ENCODE measurements at places on chromosomes 7 and 10.
A peak's percentile ranks its signal among the peaks of the same experiment; 100 is the strongest.

GRCh38 chr7:100895956-100896731 is 456 bp upstream of the ACHE start:
- H3K4me3 ChIP-seq: peak overlapping the region; percentile 12
- no peaks in the 10 kb centered on the region for H3K4me1 ChIP-seq
- DNase-seq: no peak
- H3K27ac ChIP-seq: no peak overlapping the region

DNA sequence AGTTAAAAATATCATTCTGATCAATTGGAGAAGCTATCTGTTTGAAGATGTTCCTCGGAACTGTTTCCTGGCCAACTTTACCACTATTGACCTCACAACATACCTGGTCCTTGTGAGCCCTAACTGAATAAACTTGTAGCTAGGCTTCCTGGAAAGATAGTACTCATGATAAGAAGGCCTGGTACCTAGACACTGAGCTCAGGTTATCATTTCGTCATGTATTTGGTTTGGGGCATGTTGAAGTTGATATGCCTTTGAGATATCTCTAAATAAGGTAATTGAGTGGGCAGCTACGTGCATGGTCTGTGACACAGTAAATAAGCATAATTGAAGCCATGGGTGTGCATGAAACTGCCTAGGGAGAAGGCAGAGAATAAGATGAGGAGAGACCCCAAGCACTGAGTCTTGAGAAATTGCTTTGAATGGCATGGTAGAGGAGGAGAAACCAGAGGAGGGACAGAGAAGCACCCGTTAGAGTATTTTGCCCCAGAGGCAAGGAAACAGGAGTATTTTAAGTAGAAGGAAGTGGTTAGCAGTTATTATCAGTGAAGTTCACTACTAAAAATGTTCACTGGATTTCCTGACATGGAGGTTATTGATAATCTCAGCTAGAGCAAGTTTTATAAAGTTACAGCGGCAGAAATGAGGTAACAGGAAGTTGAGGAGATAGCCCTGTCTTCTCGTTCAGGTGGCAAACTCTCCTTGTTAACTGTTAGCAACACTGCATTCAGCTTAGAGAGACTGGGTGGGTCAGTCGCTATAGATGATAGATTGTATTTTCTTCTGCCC is 55.6 kb downstream of the CC2D2B start:
- DNase-seq: no peak
- H3K27me3 ChIP-seq: no peaks in the 10 kb centered on the region
- no peaks in the 10 kb centered on the region for H3K4me1 ChIP-seq
- no peak overlapping the region for H3K4me3 ChIP-seq

DNA sequence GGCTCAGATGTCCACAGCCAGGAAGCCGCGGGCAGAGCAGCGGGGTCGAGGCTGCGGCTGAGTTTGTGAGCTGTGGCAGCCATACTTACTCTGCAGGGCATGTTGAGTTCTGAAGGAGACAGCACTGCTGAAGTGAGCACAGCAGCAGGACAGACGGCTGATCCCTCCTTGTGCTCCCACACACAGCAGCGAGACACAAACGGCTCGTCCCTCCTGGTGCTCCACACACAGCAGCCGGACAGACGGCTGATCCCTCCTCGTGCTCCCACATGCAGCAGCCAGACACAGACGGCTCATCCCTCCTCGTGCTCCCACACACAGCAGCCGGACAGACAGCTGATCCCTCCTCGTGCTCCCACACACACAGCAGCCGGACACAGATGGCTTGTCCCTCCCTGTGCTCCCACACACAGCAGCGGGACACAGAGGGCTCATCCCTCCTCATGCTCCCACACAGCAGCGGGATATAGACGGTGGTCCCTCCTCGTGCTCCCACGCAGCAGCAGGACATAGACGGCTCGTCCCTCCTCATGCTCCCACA is 305.1 kb downstream of the PTPRN2 start:
- H3K4me1 ChIP-seq: no peaks in the 10 kb centered on the region
- H3K36me3 ChIP-seq: no peaks in the 10 kb centered on the region
- no peak overlapping the region for H3K4me3 ChIP-seq
- no peak for DNase-seq
- H3K27me3 ChIP-seq: no peaks in the 10 kb centered on the region
- H3K27ac ChIP-seq: no peak overlapping the region

- H3K27ac ChIP-seq: no peak overlapping the region
- DNase-seq: no peak
- no peaks in the 10 kb centered on the region for H3K4me1 ChIP-seq
- H3K36me3 ChIP-seq: no peaks in the 10 kb centered on the region
Measured at GRCh38 chr7:91514591-91514990, 250.4 kb downstream of the FZD1 start.

DNA sequence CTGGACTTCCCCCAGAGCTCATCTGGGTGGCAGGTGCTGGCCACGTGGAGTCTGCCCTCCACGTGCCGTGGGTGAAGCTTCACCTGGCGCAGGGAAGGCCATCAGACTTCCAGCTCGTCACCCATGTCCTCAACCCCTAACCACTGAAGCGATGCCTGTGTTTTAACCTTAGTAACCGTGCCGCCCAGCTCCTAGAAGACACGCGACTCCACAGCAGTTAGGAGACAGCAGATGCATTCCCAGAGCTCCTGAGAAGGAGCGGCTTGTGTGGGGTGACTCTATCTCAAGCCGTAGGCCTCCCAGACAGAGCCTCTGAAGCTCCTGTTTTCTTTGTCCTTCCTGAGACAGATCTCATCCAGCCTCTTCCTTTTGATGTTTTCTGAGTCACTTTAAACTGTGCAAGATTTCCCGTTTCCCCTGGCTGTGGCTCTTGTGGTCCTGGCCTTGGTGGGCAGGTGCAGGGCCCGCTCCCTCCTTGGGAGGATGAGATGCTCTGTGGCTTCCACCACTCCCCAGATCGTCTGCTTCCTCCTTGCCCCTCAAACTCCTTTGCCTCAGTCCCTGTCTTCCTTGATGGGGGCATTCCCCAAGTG is 41.4 kb upstream of the AP5Z1 start:
- H3K27me3 ChIP-seq: no peaks in the 10 kb centered on the region
- no peaks in the 10 kb centered on the region for H3K36me3 ChIP-seq
- no peak for DNase-seq
- H3K4me3 ChIP-seq: no peak overlapping the region
- H3K27ac ChIP-seq: no peak overlapping the region

DNA sequence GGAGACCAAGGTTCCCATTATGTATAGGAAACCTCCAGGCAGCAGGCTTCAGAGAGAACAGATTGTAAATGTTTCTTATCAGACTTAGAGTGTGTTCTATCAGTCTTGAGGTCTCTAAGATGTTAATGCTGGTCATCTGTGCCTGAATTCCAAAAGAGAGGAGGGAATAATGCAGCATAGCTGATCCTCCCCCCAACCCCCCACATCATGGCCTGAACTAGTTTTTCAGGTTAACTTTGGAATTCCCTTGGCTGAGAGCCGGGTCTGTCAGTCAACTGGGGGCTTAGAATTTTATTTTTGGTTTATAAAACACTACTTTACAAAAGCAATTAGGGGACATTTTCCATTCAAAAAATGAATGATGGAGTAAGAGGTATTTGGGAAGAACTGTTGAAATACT is 184.3 kb downstream of the NEBL start:
- no peaks in the 10 kb centered on the region for H3K4me1 ChIP-seq
- no peak for DNase-seq
- H3K4me3 ChIP-seq: no peak overlapping the region
- no peak overlapping the region for H3K27ac ChIP-seq
- no peaks in the 10 kb centered on the region for H3K27me3 ChIP-seq

DNA sequence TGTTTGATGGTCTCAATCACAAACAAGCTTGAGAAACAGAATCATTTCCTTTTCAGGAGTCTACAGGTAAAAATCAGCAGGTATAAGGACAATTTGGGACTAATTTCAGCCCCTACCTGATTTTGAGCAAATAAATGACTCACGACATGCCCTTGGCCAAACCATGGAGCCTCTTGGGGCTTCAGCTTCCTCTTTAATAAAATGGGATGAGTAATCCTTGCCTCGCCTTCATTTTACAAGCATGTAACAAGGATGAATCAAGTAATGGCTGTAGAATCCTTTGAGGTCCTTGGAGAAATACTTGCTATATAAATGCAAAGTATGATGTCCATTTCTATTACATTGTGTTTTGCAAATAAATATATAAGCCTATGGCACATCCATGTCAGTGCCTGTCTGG is 212.8 kb upstream of the PODXL start:
- H3K36me3 ChIP-seq: no peaks in the 10 kb centered on the region
- no peak overlapping the region for H3K4me3 ChIP-seq
- H3K27ac ChIP-seq: no peak overlapping the region
- H3K27me3 ChIP-seq: no peaks in the 10 kb centered on the region
- DNase-seq: no peak

GRCh38 chr10:129760003-129760315 is 204.1 kb downstream of the EBF3 start:
- H3K4me1 ChIP-seq: no peaks in the 10 kb centered on the region
- H3K4me3 ChIP-seq: no peak overlapping the region
- peak; percentile 66 for DNase-seq
